ENCODE measurements at places on chromosomes 1 and 21.
A peak's percentile ranks its signal among the peaks of the same experiment; 100 is the strongest.

DNA sequence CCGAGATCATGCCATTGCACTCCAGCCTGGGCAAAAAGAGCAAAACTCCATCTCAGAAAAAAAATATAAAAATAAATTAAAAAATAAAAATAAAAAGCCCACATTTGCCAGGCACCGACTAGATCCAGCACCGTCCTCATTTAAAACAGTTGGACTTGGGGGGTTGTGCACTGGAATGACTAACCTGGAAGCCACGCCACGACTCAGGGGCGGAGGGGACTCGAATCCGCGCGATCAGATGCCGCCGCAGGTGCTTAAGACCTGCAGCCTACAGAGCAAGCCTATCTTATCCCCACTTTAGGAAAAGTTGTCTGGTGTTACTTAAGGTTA, 38.5 kb downstream of the ZBTB8OS start:
- DNase-seq: no peak

DNA sequence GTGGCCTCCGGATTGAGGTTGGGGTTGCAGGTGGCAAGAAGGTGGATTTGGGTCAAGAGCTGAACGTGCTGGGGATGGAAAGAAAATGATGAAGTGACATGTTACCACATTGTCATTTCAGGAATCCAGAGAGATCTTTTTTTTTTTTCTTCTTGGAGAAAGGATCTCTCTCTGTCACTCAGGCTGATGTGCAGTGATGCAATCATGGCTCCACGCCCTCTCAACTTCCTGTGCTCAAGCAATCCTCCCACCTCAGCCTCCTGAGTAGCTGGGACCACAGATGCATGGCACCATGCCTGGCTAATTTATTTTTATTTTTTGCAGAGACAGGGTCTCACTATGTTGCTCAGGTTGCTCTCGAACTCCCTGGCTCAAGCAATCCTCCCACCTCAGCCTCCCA, 80.6 kb downstream of the GON4L start:
- DNase-seq: no peak

GRCh38 chr1:173341307-173341706, 134.2 kb upstream of the TNFSF4 start:
- DNase-seq: no peak

- no peak for DNase-seq
Observed at GRCh38 chr1:233379869-233380438, 52.4 kb downstream of the MAP3K21 start.

DNA sequence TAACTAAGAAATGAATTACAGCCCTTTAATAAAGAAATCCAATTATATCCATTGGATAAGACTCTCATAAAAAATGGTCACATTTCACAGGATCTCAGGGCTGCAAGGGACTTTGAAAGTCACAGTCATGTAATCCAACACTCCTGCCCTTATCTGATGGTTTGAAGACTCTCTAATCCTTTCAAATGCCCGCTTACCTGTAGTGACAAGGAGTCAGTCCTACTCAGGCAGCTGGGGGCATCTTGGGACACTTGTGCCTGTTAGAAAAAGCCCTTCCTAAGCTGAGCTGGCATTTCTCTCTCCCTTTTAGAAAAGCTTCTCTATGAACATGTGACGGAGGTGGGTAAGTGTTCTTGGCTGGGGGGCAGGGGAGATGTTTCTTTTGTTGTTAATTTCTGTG, 11.0 kb upstream of the ZNF691 start:
- DNase-seq: no peak

DNA sequence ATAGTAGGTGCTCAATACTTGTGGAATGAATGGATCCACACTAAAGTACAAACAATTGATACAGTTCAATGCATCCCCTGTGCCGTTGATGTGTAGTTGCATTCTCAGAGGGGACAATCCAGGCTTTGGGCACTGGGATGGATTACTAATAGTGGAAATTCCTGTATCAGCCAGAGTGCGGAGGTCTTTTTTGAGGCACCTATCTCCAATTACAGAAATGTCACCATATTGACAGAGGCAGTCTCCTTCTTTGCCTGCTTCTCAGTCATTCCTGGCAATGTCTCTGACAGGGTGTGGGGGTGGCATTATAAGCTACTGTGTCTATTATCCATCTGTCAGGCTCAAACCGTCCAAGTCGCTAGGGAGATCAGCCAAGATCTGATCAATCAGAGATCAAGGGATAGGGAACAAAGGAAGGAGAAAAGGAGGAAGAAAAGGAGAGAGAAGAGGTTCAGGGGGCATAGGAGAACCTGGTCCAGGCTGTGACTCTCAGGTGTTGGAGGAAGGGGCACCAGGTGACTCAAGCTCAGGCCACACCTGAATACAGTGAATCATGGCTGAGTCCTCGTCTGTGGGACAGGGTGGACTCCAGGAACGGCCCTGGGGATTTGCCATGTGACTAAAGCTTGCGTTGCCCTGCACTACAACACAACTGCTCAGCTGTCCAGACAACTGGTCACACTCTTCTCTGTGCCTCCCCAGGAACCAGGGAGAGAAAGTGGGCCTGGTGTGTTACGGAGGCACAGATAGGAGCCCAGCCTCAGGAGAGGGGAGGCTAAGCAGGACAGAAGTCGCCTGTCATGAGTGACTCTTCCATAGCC, 3.4 kb upstream of the LAMB3 start:
- no peak for DNase-seq

DNA sequence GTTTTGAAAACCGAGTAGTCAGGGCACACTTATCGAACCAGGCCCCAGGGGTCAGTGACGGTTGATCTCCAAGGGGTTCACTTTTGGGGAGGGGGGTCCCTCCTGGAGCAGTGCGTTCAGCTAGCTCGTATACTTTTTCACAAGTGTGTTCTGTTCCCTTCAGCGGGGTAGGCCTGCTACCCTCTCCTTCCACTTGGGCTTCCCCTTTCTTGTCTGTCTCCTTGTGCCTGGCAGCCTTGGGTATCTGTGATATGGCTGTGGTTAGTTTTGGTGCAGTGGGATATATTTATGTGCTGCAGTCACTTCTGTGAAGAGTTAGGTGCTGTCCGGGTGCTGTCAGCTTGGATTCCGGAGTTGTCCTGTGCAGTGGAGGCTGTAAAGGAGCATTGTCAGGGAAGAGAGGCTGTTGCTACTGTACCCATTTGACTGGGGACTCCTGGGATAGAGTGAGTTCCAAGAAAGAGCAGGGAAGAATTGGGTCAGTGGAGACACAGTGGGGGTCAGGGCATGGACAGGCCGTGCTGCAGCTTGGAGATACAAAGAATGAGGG, 29.7 kb downstream of the ADARB1 start:
- no peak for DNase-seq

DNA sequence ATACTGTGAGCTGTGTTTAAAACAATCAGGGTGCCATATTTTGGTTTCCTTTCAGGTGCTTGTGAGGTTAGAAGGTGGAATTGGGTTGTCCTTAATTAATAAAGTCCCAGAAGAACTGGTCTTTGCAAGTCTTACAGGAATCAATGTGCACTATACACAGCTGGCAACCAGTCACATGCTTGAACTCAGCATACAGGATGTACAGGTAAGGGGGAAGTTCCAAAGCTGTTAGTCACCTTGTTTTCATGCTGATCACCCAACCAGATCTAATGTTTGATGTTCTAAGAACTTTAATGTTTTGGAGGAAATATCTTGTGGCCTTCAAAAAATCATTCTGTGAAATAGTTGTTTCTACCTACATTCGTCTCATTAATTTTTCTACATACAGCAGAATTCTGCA, 156.3 kb downstream of the VPS13D start:
- peak; percentile 19 for DNase-seq

DNA sequence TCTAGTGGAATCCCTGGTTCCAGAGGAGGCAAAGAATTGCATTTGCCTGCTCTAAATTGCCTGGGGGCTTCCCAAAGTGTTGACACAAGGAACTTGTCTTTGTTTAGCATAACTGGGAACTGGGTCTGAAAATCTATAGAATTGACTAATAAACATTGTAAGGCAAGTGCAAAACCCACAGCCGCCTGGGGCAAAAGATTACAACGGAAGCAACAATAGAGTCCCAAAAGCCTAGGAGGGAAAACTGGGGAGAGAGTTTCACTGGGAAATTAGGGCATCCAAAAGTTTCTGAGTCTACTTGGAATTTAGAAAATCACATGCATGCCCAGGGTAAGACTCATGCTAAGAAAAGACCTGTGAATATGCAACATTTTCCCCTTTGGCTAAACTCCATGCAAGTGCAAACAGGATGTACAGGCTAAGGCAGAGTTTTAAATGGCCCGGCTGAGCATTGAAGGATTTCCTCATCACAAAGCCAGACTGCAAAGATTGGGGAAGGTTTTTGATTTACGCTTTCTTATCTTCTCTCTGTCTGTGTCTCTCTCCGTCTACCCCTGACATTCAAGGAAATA, 725.3 kb upstream of the NCAM2 start:
- DNase-seq: no peak

DNA sequence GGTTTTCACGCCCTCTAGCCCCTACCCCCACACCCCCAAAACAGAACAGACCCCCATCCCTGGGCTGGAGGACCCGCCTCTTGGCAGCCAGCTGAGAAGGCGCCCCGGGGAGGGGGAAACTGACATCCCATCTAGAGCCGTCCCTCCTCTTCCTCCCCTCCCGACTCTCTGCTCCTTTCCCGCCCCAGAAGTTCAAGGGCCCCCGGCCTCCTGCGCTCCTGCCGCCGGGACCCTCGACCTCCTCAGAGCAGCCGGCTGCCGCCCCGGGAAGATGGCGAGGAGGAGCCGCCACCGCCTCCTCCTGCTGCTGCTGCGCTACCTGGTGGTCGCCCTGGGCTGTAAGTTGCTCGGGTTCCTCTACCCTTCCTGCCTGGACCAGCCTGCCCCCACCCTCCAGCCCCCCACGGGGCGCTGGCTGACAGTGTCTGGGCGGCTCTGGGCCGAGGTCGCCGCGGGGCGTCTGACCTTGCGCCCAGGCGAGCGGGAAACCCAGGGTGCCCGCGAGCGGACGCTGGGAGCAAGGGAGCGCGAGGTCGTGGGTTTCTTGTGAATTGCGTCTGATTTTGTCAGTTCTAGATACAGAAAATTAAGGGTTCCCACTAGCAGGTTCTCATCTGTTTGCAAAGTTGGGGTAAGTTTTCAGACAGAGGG, 618 bp downstream of the JAM2 start:
- peak; percentile 17 for DNase-seq

- no peak for DNase-seq
Observed at GRCh38 chr1:92444351-92444750, 42.4 kb downstream of the GFI1 start.

GRCh38 chr1:47388891-47389238, 27.2 kb upstream of the FOXE3 start:
- no peak for DNase-seq

GRCh38 chr1:232037774-232038388, 411.3 kb downstream of the DISC1 start:
- no peak for DNase-seq

DNA sequence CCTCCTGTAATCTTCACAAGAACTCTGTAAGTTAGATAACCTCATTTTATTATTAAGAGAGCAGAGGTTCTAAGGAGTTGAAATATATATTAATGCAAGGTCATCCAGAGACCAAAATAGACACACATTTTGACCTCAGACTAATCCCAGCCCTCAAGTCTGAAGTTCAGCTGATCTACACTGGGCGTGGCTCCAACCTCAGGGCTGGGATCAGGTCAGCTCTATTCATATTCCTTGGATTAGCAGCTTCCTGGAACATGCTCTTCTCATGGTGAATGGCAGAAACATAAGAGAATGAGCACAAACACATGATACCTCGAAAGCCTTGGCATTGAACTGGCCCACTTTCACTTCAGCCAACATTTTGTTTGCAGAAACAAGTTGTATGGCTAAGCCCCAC, 200.8 kb upstream of the ST6GALNAC5 start:
- DNase-seq: no peak

GRCh38 chr1:240732390-240732789, 120.4 kb upstream of the GREM2 start:
- DNase-seq: no peak

Data from stimulated activated CD4-positive, alpha-beta T cell treated with anti-CD3 and anti-CD28 coated beads, TNF-alpha, amount 100 ng/mL, for 4 hours (primary cell).